ENCODE measurements at places on chromosomes 3 and 15.
A peak's percentile ranks its signal among the peaks of the same experiment; 100 is the strongest.

- peak; percentile 11 for DNase-seq
Measured at GRCh38 chr3:185353823-185354614, 8.9 kb upstream of the MAP3K13 start.

DNA sequence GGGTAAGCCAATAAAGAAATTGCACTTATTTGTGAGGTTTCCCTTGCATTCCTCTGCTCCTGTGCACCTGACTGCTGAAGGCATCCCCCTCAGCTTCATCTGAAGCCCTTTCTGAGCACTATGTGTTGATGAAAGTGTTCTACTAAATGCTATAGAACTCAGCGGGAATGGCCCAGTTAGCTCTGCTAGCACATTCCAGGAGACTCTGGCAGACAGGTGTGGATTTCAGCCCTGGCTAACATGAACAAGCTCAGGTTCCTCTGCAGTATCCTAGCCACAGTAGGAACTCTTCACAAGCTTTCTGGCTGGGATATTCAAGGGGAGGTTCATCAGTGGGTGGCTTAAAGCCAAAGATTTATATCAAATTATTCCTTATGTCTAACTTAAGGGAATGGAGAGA is 265.5 kb downstream of the RORA start:
- no peak for DNase-seq

DNA sequence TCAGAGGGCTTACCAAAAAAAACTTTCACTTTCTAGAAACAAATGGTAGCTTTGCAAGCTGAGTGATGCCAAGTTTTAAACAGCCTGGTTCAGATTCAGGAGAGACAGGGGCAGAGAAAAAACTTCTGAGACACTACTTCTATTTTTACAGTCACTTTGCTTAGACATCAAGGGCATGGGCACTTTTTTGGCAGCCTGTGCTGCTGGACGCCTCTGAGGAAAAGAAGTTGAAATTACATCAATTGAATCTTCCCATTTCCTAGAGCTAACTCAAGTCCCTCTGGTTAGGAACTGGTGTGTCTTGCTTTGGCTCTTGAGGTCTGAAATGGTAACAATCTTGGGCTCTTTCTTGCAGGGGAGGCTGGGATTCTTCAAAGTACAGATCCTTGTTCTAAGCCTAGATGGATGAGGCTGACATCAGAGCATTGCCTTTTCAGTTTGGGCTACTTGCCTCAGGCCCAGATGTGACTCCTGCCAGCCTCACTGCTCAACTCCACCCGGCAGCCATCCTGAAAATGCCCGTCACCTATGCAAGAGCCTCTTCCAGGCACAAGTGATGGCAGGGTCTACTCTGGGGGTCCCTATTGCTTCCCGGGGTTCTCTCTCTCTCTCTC is 357.5 kb downstream of the FOXP1 start:
- DNase-seq, result no peak

- DNase-seq, result no peak
Measured at GRCh38 chr15:65634356-65634755, 12.6 kb downstream of the SLC24A1 start.

DNA sequence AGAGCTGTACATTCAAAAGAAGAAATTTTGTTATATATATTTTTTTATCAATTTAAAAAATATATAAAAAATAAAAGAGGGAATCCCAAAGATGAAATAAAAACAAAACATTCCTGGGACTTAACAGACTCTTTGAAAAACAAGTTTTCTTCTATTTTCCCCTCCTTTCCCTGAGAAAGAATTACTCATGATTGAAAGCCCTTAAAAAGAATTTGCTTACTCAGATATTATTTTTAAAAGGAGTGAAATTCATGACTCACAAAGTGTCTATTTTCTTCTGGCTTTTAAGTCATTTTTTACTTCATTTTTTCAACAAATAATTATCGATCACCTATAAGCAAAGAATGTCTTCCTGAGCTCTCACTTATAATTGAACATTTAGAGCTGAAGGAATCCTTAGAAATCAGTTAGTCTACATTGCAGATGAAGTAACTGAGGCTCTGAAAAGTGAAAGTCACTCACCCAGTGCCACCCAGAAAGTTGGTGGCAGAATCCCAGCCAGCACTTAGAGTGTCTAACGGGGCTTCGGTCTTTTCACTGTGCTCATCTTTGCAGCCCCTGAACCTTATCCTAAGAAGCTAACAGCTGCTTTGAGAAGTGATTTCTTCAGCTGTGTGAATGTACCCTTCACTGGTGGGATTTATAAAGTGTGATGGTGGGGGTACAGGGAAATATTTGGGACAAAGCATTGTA is 42.5 kb upstream of the NUDT16 start:
- no peak for DNase-seq
